ENCODE measurements at places on chromosomes 1 and 21.
A peak's percentile ranks its signal among the peaks of the same experiment; 100 is the strongest.

DNA sequence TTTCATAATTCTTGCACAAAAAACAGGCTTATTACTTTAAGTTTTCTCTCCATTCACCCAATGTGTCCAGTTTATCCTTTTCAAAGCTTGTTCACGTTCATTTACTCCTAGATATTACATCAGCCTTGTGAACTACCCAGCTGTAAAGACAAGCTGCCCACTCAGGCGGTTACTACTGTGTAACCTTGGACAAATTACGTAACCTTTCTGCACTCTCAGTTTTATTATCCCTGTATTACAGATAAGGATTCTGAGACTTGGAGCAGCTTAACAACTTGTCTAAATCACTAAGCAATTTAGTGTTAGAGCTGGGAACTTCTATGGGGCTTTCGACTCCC lies 20.5 kb upstream of the LPAR3 start:
- DNase-seq, result peak; percentile 93

- DNase-seq, result no peak
Measured at GRCh38 chr1:35883635-35884101, 659 bp downstream of the AGO1 start.

DNA sequence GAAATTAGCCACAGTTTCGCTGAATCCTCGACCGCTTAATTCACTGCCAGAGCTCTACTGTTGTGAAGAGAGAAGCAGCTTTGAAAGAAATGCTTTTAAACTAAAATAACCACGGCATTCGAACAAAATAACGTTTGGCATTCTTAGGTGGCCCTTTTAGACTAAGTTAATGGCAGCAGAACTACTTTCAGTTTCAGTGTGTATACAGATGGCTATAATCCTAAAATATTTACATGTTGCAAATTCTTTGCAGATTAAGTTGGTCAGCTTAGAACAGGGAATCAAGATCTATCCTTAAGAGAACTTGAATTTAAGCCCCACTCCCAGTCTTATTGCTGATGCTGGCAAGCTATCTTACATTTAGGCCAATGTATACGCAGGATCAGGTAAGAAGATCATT lies 62.7 kb downstream of the ADSS2 start:
- DNase-seq, result no peak

- DNase-seq, result no peak
Measured at GRCh38 chr1:151713874-151714273, 2.7 kb downstream of the CELF3 start.

DNA sequence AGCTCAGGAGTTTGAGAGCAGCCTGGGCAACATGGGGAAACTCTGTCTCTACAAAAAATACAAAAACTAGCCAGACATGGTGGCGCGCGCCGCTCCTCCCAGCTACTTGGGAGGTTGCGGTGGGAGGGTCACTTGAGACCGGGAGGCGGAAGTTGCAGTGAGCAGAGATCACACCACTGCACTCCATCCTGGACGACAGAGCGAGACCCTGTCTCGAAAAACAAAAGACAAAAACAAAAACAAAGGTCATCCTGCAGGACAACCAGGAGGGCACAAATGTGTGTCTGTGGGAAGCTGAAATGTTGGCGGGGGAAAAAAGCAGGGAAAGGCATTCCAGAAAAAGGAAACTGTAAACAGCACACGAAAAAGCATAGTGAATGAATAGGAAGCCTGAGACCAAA lies 104.1 kb upstream of the HNRNPU start:
- no peak for DNase-seq

DNA sequence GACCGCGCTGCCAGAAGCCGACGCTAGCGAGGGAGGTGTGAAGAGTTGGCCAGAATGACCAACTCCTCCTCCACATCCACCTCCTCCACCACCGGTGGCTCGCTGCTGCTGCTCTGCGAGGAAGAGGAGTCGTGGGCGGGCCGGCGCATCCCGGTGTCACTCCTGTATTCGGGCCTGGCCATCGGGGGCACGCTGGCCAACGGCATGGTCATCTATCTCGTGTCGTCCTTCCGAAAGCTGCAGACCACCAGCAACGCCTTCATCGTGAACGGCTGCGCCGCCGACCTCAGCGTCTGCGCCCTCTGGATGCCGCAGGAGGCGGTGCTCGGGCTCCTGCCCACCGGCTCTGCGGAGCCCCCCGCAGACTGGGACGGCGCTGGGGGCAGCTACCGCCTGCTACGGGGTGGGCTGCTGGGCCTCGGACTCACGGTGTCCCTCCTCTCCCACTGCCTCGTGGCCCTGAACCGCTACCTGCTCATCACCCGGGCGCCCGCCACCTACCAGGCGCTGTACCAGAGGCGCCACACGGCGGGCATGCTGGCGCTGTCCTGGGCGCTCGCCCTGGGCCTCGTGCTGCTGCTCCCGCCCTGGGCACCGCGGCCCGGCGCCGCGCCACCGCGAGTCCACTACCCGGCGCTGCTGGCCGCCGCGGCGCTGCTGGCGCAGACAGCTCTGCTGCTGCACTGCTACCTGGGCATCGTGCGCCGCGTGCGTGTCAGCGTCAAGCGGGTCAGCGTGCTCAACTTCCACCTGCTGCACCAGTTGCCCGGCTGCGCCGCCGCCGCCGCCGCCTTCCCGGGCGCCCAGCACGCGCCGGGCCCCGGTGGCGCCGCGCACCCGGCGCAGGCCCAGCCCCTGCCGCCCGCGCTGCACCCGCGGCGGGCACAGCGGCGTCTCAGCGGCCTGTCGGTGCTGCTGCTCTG lies 1.2 kb downstream of the GPR88 start:
- DNase-seq, result no peak

GRCh38 chr1:154729577-154729976 lies 121.6 kb upstream of the ADAR start:
- no peak for DNase-seq

DNA sequence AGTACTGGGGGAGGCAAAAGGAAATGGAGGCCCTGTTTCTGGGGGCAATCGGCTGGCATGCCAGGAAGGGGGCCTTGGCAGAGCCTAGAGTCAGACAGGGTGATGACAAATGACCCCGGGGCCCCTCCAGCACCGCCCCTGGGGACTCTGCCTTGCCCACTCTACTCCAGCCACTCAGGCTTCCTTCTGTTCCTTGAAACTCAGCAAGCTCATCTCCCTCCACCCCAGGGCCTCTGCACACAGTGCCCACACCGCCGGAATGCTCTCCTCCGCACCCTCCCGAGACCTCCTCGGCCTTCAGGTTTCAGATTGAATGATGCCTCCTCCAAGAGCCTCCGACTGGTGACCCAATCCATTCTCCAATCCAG lies 122.5 kb upstream of the ZBTB40 start:
- no peak for DNase-seq

- peak; percentile 39 for DNase-seq
Measured at GRCh38 chr1:50704126-50704525, 255.9 kb downstream of the FAF1 start.

- DNase-seq, result no peak
Measured at GRCh38 chr1:162498496-162498810, 835 bp downstream of the UHMK1 start.

- DNase-seq, result peak; percentile 6
Measured at GRCh38 chr1:196063294-196063693, 544.9 kb downstream of the KCNT2 start.
